ENCODE measurements at places on chromosomes 2 and 18. TPM values are rescaled to one million over a fixed set of nuclear protein-coding genes. Genes with fewer than 3 reads are reported as not detected.

GRCh38 chr18:79487183-79487800 is 91.6 kb downstream of the NFATC1 start:
- DNase-seq: no peak

Gene FHOD3
- not detected for total RNA-seq

GRCh38 chr2:28344756-28345373 is 47.8 kb upstream of the FOSL2 start:
- no peak for DNase-seq

GRCh38 chr2:67725731-67726130 is 328.6 kb downstream of the ETAA1 start:
- DNase-seq: no peak

- DNase-seq: no peak
Measured at GRCh38 chr18:33470216-33470615, 29.7 kb upstream of the CCDC178 start.

DNA sequence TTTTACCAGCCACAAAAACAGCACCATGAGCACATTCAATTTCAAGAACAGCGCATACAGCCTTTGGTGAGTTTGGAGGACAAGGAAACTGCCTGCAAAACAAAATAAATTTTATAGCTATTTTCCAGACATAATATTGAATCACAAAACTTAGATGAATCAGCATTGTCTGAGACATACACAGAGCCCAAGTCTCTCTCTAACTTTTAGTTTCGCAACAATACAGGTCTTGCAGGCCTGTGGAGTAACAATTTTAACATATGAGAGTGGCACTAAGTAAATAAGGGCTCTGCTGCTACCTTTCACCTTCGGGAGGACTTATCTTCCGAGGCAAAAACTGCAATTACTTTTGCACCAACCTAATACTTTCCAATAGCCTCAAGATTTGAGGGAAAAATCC is 56.1 kb upstream of the PEX13 start:
- no peak for DNase-seq

- peak; percentile 67 for DNase-seq
Measured at GRCh38 chr18:79517341-79517740, 121.6 kb downstream of the NFATC1 start.

- DNase-seq: no peak
Measured at GRCh38 chr18:21241301-21242048, 557 bp upstream of the GREB1L start.

GRCh38 chr2:25374827-25375226 is 33.1 kb upstream of the DNMT3A start:
- DNase-seq: no peak

- no peak for DNase-seq
Measured at GRCh38 chr18:46877329-46877987, 39.8 kb downstream of the PIAS2 start.

GRCh38 chr2:124316881-124317605 is 292.0 kb downstream of the CNTNAP5 start:
- DNase-seq: no peak

DNA sequence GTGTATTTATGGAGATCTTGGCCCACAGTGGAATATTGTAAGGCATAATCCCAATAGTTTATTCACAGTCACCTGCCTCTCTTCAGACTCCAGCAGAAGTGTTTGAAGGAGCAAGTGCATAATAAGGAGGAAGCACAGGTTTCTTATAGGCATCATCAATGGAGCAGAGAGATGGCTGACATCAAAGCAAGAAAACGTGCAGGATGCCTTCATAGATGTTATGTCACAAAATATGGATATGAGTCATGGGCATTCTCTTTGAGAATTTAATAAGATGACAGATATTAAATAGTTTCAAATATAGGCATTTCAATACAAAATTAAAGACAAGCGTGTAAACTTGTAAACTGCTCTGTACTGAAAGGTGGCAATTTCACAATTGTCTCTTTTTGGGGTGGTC is 4.0 kb upstream of the RND3 start:
- no peak for DNase-seq

DNA sequence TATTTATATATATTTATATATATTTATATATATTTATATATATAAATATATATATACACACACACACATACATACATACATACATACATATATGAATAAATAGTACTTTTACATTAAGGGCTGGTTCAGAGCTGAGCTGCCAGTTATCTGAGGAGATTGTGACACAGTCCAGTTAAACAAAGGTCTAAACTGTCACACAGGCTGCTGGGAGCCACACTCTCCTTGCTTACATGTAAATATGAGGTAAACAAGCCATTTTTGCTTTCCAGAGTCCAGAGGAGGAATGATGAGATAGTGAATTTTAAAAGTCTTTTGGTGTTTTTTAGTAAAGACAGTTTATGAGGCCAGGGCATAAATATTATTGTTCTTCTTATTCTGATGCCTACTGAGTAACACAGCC is 377.5 kb upstream of the PIK3C3 start:
- no peak for DNase-seq

Gene SCN2A
- total RNA-seq: 0.11 TPM

Gene ALPG
- not detected for total RNA-seq

Gene FZD7
- 0.30 TPM for total RNA-seq

DNA sequence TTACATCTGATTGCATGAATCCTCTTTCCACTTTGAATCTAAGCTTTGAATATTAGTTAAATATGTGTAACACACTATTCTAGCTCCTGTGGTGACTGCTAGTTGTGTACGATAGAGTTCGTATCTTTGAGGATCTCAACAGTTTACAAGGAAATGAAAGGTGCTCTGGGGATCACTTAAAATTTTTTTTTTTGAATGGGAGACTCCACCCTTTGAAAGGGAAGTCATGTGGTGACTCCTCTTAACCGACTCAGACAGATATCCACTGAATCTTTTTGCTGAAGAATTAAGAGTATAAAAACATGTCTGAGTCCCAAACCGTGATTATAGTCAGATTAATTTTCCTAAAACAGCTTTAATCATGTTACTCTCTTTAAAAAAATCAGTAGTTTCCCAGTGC is 4.0 kb downstream of the CLIP4 start:
- DNase-seq: no peak

- no peak for DNase-seq
Measured at GRCh38 chr2:105731511-105731910, 13.2 kb upstream of the NCK2 start.

Data from activated naive CD4-positive, alpha-beta T cell treated with anti-CD3 and anti-CD28 coated beads, Interleukin-2, amount 50 U/mL, for 72 hours (primary cell).